ENCODE measurements at places on chromosomes 11 and 22.

DNA sequence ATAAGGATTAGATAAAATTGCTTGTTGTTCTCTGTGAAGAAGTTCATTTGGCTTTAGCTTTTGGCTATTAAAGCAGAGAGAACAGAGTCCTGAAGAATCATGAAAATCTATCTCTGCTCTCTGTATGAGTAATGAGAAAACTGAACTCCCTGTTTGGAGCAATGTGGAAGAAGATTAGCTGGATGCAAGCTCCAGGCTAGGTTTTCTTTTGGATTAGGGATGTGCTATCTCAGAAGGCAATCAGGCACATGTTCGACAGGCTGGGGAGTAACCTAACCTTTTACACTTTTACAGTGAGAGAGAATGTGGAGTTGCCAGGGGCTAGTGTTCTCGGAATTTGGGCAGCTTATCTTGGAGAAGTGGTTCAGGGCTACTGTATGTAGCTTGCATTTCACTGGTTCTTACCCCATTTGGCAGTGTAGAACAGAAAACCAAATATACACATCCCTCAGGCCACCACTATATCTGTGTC, 8.5 kb upstream of the SLN start:
- DNase-seq = peak; percentile 74

- DNase-seq = no peak
Observed at GRCh38 chr11:64474680-64475079, 115.7 kb downstream of the RPS6KA4 start.

GRCh38 chr22:41725510-41726110, 26.3 kb downstream of the MEI1 start:
- peak; percentile 38 for DNase-seq

- DNase-seq = no peak
Observed at GRCh38 chr11:123122852-123123251, 60.9 kb upstream of the HSPA8 start.

GRCh38 chr11:9206496-9206895, 58.7 kb downstream of the DENND5A start:
- no peak for DNase-seq

- DNase-seq = no peak
Observed at GRCh38 chr11:107988397-107989158, 20.1 kb upstream of the CUL5 start.
